ENCODE measurements at places on chromosomes 2 and 18.
A peak's percentile ranks its signal among the peaks of the same experiment; 100 is the strongest.

DNA sequence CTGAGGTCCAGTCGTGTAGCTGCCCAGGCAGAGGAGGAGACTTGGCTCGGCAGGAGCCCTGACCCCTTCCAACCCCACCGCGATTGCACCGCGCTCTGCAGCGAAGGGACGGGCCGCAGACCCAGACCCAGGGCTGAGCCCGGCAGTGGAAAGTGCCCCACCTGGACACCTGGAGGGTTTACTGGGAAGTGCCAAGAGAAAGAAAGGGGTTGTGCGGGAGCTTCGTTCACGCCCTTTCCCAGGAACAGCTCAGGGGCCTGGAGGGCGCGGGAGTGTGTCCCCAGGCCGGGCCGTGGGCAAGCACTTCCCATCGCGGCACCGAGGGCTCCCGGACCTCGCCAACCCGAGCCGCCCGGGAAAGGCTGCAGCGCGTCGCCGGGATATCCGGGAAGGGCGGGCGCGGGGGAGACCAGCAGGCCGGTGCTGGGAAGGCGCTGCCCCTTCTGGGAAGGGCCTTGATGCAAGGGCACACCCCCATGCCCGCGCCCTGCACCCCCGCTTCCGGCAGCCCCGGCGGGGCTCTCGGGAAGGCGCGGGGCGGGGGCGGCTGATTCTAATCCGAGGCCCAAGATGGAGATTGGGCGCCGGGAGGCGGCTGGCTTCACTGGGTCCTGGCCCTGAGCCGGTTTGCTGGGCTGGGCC, 36.1 kb upstream of the MRPL33 start:
- DNase-seq, result no peak

GRCh38 chr2:44652701-44653100, 288.8 kb upstream of the SIX3 start:
- DNase-seq, result no peak

DNA sequence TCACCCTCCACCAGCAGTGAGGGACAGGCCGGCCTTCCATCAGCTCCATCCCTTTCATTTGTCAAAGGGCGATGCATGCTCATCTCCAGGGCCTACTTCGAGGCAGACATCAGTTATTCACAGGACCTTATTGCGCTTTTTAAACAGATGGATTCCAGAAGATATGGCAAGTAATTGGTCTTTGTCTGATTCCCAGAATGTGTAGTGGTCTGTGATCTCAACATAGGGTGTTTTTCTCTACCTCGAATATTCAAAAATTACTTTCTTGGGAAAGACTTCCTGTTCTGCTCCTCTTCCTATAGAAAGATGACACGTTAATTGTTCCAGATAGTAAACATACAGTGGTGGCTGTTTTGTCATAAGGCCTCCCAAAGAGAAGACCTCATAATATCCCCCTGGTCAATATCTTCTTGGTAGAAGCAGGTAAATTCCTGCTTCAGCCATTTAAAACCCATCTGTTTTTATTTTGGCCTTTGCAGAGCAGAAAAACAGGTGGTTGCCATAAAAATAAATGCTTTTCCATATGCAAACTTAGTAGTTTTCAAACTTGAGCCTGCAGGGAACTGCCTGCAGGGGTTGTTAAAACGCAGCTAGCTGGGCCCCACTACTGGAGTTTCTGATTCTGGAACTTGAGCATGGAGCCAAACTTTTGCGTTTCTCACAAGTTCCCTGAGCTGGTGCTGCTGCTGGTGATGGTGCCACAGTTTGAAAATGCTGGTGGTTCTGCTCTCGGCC, 8.2 kb downstream of the SMARCAL1 start:
- DNase-seq, result no peak

GRCh38 chr2:24409700-24410556, 49.6 kb upstream of the ITSN2 start:
- peak; percentile 82 for DNase-seq

DNA sequence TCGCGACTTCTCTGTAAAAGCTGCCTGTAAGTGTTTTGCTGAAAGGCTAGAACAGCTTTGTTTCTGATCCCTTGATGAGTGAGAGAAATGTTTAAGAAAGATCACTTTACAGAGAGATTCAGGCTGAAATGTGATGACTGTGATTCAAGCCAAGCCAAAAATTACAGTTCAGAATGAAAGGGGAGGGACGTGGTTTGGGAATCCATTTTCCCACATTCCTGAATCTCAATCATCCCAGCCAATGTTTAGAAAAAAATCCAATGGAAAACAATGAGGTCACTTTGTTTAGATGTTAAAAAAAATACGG, 416.7 kb downstream of the ARHGAP15 start:
- DNase-seq, result no peak

DNA sequence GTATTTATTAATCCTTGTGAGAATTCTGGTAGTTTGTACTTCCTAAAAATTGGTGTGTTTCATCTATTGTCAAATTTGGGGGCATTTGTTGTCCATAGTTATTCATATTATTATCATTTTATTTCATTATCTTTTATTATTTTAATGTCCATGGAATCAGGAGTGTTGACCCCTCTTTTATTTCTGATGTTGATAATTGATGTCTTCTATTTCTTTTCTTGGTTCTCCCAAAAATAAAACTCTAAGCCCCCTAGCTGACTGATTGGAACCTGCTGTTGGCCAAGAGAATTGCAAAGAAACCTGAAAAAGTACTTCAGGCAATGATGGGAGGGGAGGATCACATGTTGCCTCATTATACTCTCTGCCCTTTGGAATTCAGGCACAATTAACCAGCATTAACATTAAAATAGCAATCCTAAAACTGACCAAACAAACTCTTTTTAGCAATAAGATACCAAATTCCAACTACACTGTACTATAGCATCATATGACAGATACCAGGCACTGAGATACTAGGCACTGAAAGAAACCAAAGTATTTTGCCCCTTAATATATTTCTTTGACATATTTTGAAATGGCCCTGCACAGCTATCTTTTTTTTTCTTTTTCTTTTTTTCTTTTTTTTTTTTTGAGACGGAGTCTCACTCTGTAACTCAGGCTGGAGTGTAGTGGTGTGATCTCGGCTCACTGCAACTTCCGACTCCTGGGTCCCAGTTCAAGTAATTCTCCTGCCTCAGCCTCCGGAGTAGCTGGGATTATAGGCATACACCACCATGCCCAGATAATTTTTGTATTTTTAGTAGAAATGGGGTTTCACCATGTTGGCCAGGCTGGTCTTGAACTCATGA, 1097.2 kb upstream of the CNTNAP5 start:
- DNase-seq, result no peak

- no peak for DNase-seq
Measured at GRCh38 chr18:35172009-35172408, 68.8 kb upstream of the ZNF397 start.

DNA sequence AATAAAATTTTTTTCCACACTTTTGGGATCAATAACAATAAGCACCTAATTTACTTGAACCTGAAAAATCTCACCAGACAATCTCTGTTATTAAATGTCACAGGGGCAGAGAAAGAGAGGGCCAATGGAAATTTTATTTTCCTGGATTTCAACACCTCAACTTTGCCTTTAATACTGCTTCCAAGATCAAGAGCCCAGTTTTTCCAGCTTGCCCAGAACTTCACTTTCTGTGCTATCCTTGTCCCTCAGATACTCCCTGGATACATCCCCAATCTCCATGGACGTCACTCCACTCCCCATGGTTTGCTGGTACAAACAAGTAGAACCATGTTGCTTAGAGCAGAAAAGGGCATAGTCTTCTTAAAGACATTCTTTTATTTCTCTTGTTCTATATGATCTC, 29.3 kb upstream of the PID1 start:
- no peak for DNase-seq

DNA sequence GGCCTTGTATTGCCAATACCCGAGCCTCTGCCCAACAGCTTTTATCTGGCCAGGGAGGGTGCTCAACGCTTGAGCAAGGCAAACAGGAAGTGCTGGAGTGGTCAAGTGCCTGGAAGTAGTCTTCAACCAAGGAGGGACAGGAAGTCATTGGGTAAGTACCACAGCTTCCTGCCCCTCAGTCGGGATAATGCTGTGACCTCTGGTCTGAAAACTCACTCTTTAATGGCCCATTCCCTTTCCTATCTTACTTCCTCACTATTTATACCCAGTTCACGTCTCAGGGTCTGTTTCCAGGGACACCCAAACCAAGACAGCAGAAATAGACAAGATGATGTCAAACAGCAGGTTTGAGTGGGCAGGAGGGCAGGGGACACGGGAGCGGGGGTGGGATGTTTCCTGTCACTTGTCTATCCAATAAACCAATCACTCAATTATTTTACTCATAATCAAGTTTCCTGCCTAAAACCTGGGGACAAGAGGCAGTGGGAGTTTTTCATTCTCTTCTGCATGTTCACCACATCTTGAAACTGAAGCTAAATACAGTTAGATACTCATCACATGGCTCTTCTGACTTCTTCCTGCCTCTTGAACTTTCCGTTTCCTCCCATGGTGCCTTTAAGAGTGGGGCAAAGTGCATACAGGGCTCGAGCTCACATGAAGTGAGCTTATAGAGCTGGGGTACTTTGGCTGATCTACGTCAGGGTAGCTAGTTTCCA, 68.9 kb upstream of the CAB39 start:
- DNase-seq, result no peak

GRCh38 chr2:48414980-48415835, 114.7 kb upstream of the STON1 start:
- no peak for DNase-seq

GRCh38 chr2:239621611-239622010, 220.8 kb upstream of the HDAC4 start:
- no peak for DNase-seq

GRCh38 chr2:151657667-151658076, 76.6 kb downstream of the NEB start:
- no peak for DNase-seq

- no peak for DNase-seq
Measured at GRCh38 chr2:213266421-213266820, 17.8 kb upstream of the SPAG16 start.

DNA sequence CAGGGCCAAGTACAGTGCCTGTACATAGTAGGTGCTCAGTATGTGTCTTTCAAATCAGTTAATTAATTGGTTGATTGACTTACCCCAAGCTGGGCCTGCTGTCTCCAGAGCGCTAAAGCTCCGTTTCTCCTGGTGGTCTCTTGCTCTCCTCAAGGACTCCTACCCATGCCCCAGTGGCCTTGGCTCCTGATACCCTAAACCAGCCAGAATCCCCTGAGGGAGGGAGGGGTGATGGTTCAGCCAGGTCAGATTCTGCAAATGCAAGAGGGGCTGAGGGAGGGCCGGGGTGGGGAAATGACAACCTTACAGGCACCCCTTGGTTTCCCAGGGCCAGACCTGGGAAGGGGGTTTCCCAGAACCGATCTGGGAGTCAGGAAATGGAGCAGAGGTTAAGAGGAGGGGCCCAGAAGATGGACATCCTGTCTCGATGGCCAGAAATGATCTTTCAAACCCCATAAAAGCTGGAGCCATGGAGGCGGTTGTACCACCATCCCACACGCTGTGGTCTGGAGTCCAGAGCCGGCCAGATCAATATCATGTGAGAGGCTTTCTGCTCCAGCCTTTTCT, 209.1 kb downstream of the TNS1 start:
- no peak for DNase-seq

DNA sequence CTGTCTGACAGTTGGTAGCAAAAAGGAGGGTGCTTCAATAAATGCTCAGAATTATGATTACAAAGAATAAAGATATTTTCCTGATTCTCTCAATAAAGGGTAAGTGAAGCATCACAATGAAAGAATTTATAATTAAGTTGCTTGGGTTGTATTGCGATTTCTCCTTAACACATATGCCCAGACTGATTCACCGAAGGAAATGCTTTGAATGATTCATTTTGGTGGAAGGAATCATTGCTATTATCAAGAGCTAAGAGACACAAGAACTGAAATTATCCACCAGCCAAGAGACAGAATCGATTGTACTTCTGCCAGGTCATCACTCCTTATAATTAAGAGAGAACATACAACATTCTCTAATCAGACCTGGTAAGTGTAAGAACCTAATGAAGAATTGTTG, 301.4 kb downstream of the NR4A2 start:
- DNase-seq, result no peak

- DNase-seq, result no peak
Measured at GRCh38 chr2:180219491-180219890, 212.4 kb upstream of the CWC22 start.

- DNase-seq, result no peak
Measured at GRCh38 chr18:52869942-52870907, 530.2 kb downstream of the DCC start.

GRCh38 chr2:102438111-102438510, 15.2 kb downstream of the IL18RAP start:
- no peak for DNase-seq

- DNase-seq, result no peak
Measured at GRCh38 chr2:133721118-133721517, 152.9 kb upstream of the NCKAP5 start.

GRCh38 chr18:26940744-26941398, 75.4 kb upstream of the AQP4 start:
- no peak for DNase-seq

- no peak for DNase-seq
Measured at GRCh38 chr18:75010278-75010677, 198.7 kb downstream of the PTGR3 start.

DNA sequence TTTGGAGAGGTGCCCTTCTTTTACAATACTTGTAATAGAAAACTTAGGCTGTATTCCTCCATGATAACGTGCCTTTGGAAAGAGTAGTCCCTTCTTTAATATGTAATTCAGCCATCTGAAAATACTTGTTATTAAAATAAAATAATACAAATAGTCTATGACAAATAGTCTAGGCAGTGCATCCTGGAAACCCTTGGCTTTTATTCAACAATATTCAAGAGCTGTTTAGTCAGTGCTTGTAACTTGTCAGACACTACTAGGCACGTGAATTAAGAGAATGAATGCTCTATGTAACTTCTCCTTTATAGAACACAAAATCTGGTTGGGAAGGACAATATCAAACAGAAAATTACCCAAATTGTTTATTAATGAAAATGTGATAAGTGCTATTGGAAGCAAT, 388.2 kb downstream of the MTX2 start:
- DNase-seq, result no peak

- peak; percentile 14 for DNase-seq
Measured at GRCh38 chr2:26235089-26235488, 9.3 kb downstream of the HADHA start.

GRCh38 chr2:28447086-28447485, 48.8 kb upstream of the PLB1 start:
- DNase-seq, result no peak

DNA sequence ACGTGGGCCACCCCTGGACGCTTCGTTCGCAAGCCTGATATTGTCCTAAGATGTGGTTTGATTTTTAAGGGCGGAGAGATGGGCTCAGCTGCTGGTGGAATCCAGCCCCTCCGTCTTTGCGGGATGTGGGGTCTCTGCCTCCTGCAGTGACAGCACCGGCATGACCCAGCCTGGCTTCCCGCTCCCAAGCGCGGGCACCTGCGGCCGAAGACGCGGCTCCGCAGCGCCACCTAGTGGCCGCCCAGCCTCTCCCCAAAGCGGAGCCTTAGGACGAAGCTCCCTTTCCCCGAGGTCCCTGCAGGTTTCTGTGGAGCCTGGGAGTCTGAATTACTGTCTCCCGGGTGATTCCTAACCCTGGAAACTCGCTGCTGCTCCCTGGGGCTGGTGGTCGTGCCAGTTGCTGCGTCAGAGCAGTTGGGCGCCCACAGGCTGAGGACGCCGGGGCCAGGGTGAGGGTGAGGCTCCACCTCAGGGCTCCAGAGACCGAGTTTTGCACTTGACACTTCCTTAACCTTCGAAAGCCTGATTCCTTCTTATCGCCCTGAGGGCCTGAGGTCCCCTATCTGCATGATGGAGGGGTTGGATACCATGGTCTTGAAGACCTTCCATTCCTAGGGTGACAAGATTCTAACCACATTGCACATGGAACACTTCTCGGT, 137.5 kb downstream of the TPO start:
- peak; percentile 73 for DNase-seq

GRCh38 chr18:10726198-10727068, 200.6 kb downstream of the NAPG start:
- DNase-seq, result no peak

- DNase-seq, result no peak
Measured at GRCh38 chr2:197138506-197138905, 172.1 kb downstream of the ANKRD44 start.

Data from PC-3 (cell line).